Cerebellar nuclear complex (tissue), 1 donor: ENCODE measurements at places on chromosomes 5 and 9.

DNA sequence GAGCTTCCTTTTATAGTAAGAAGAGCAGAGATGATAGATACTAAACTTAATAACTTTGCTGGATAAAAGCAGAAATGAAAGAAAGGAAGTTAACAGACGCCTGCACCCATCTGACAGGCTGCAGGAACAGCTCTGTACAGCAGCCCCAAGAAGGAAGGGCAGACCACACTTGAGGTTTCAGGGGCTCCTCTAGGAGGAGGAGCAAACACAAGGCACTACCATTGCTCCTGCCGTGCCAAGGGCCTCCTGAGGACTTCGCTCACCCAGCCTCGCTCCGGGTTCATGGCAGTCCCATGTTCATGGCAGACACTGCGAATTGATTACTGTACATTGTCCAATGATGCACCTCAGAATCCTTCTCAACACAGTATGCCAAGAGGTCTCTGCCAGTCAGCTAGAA lies 85.1 kb downstream of the AMBP start:
- DNase-seq, result no peak

- no peak for DNase-seq
These were observed 1.4 kb downstream of the IRF1 start for GRCh38 chr5:132489051-132489770.

DNA sequence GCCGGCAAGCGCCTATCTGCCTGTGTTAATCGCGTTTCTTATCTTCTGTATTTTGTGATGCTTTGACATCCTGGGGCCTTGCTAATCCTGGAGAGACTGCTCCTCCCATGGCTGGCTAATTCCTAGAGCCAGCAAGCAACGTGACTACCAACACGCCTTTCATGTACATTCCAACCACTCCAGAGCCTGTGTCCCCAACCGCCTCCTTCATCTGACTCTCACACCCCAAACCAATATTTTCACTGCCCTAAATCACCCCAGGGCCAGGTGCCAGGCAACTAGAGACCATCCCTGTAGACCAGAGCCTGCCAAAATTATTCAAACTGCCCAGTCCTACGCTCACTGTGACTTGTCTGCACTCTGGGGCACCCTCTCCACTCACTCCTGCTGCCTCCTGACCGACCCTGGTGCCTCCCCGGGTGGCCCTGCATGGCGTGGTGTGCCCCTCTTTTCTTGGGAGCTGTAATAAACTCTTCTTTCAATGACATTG lies 50.5 kb upstream of the COL5A1 start:
- no peak for DNase-seq

GRCh38 chr5:97062046-97062445 lies 80.4 kb downstream of the LIX1 start:
- no peak for DNase-seq

DNA sequence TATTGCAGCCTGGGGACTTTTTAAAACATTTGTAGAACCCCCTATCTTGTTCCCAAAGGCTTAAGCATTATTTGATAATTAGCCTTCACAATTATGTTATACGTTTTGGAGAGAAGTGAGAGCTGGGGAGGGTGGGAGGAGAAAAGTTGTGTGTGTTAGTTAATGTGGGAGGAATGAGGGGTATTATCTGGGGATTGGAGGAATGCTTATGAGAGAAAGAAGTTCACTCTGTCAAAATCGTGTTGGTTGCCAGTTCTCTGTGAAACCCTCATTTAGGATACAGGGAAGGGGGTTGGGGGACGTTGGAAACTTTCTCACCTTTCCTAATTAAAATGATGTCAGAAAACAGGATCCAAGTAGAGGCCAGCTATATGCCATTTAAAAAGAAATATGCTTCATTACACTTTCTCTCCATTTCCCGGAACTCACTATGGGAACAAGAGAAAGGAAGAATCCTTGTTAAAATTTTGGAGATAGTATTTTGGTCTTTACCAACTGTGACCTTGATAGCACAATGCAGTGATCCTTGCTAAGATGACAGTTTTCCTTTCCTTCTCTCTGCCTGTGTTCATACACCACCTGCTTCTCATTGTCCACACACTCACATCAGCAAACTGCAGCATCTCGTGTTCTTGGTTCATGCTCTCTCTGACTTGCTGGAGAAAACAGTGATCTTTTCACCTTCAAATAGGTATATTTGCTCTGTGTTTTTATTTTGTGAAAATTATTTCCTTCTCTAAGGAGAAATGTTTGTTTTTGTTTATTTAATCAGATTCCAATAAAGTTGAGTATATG lies 336.7 kb upstream of the CLINT1 start:
- DNase-seq, result no peak

DNA sequence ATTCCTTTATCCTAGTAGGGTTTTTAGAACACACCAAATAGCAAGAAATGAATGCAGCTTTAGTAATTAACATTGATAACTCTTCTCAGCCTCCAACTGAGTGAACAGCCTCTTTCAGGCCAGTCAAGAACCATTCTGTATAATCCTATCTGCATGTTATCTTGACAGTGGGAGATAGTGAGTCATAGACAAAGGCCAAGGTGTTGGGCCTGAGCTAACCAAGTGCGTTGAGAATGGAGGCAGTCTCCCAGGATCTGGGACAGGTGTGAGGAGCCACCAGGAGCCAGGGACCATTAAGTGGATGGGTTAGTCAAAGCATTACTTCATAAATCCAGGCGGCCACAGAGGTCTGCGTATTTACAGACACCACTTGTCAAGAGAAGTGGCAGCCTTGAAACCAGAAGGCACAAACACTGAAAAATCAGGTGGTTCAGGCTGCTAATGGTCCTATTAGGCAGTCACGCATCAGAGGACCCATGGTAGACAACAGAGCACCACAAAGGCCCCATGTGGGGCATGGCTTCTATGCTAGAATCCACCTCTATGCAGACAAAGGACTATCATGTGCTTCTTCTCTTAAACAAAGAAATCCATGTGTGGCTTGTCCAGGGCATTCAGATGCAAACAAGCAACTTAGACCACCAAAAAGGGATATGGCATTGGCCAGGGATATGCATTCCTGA lies 409.7 kb upstream of the PIK3R1 start:
- DNase-seq, result no peak

DNA sequence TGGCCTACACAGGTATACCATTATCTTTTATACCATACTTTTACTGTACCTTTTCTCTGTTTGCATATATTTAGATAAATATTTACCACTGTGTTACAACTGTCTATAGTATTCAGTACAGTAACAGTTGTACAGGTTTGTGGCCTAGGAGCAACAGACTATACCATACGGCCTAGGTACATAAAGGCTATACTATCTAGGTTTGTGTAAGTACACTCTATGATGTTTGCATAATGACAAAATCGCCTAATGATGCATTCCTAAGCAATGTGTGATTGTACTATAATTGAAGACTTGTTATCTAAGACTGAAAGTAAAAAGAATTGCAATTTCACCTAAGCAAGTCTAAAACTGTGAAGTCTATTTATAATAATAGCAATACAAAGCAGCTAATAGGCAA lies 3.9 kb downstream of the C9orf72 start:
- DNase-seq, result no peak

DNA sequence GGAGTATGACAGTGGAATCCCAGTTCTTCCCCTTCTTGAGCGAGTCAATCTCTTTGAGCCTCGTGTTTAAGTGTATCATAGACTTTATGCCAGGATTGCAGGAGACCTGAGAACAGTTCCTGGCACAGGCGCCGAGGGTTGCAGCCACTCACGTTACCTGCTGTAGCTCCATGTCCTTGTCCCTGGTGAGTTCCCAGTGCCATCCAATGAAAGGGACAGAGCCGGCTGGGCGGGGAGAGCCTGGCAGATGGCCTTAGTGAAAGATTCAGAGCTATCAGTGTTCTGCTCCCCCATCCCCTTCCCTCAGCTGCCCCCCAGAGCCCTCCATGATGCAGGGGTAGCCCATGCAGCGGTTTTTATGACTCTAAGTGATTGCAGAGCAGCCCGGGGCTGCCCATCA lies 554.0 kb downstream of the BNC2 start:
- DNase-seq, result no peak

DNA sequence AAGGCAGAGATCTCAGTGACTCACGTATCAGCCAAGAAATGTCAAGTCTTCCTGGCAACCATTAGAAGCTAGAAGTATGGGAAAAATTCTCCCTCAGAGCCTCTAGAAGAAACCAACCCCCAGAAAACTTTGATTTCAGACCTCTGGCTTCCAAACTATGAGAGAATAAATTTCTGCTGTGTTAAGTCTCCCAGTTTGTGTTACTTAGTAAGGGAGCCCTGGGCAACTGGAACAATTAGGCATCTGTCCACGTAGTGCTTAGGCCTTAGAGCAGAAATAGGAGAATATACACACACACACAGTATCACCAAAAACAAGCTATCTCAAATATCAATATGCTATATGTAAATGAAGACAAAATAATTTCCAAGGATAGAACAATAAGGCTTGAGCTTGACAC lies 894.8 kb upstream of the CDH10 start:
- no peak for DNase-seq
